ENCODE measurements at places on chromosomes 1 and 21.

DNA sequence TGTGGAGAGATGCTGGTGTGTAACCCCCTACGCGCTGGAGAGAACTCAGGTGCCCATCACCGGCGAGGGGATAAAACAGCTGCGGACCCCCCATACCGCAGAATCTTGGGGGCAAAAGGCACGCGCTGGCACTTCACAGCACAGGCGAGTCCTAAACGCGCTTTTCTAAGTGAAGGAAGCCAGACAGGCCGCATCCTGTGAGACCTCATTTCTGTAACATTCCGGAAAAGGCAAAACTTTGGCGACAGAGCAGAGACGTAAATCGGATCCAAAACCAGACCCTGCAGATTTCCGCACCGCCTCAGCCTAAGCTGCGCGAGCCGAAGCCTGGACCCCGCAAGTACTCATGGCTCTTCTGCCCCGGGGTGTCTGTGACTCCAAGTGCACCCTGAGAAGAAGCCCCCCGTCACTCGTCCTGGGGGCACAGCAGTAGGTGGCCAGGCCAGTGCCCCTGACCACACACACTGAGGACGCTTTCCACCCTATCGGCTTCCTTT is 60.9 kb downstream of the SLX9 start:
- no peak for DNase-seq

GRCh38 chr1:30668024-30668423 is 55.4 kb downstream of the MATN1 start:
- peak; percentile 21 for DNase-seq

DNA sequence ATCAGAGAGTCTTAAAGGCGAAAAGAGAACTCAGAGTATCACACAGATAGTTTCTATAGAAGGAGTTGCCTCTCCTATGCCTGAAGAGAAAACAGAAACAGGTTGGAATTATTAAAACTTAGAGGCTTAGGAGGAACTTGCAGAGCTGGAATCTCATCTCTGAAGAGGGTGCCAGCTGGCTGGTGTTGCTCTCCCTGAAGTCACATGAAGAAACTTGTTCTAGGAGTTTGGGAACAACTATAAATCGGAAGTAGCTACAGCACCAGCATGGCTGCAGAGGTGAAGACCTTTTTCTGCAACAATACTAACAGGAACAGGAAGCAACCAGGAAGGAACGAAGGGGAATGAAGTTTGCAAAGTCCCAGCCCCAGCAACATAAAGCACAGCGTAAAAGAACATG is 35.8 kb downstream of the FMO3 start:
- no peak for DNase-seq

GRCh38 chr1:154626456-154627256 is 18.7 kb upstream of the ADAR start:
- DNase-seq: peak; percentile 17

- no peak for DNase-seq
Measured at GRCh38 chr1:110726755-110727154, 52.0 kb upstream of the KCNA3 start.

DNA sequence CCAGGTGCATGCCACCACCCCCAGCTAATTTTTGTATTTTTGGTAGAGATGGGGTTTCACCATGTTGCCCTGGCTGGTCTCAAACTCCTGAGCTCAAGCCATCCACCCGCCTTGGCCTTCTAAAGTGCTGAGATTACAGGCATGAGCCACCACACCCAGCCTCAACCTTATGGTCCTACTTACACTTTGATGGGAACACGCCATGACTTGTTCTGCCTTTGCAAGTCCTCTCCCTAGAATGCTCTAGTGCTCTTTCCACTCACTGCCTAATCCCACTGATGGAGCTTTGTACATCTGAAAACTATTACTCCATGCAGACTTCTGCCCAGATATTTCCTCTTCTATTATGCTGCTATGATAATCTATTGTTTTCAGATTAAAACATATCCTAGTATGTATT is 174.3 kb downstream of the DAB1 start:
- no peak for DNase-seq

DNA sequence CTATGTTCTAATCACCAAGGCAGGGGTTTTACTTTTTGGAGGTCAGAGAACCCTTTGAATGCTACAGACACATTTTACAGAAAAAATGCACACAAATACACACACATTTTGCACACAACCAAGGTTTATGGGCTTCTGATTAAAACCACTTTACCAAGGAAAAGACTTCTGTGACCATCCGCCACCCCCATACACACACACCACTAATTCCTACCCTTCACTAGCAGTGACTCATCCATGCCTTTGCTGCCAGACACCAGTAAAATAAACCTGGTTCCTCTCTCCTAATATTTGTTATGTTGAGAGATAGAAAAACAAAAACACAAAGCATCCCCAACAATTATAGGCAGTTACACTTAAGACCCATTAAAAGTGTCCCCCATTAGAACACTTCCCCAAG is 12.9 kb downstream of the PIGM start:
- DNase-seq: peak; percentile 43

- DNase-seq: peak; percentile 5
Measured at GRCh38 chr1:35915693-35916092, 15.2 kb upstream of the AGO3 start.

GRCh38 chr1:232473324-232473723 is 156.6 kb downstream of the SIPA1L2 start:
- peak; percentile 75 for DNase-seq

- DNase-seq: no peak
Measured at GRCh38 chr1:92748138-92748537, 36.8 kb downstream of the EVI5 start.

GRCh38 chr1:43549921-43550597 is 19.4 kb downstream of the PTPRF start:
- DNase-seq: no peak

DNA sequence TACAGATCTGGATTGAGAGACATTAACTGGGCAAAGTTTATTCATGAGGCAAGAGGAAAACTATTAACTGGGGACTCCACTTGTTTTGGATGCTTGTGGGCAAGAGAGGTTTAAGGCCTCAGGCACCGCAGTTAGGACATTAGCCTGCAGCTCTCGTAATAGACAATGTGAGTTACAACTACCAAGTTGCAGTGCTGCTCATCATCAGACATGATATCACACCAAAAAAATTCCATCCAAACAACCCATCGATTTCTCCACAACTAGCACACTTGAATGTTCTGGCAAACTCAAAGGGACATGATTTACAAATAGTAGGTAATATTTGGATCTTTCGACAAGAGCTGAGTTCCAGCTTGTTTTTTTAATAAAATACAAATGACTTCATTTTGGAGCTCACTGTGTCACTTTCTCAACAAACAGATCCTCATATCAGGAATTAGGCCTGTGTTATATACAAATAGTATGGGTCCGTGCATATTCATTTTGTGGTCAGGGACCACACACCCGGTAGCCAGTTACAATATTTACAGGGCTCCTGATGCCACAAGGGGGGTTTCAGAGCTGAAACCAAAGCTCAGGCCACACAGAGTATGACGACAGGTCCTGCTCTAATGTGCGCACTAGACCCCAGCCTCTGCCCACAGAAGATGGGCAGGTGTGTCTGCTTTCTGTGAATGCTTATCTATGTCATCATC is 128.0 kb downstream of the TGFBR3 start:
- DNase-seq: peak; percentile 70

Data from fibroblast of upper back skin (primary cell).